Right lung (tissue), 10 donors: ENCODE measurements at places on chromosomes 2 and 18.

- DNase-seq = no peak
These were observed 103.0 kb upstream of the NRP2 start for GRCh38 chr2:205579335-205579734.

DNA sequence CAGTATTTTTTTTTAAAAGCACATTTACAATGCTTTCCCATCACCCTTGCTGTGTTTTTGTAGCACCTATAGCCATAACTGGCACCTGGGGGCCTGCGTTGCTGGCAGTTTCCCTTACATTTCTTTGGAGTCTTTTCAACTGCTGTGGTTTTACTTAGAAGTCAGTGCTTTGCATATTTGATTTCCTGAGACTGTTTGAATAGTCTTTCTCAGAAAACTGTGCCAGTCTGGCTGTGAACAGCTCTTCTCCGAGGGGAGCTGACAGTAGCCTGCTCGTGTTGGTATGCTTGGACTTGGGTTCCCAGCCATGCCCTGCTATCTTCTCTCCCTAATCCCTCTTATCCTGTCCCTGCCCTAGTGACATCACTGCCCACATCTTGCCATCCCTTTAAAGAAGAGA lies 81.5 kb downstream of the DPP4 start:
- DNase-seq = no peak

GRCh38 chr2:138670734-138671133 lies 109.5 kb downstream of the NXPH2 start:
- no peak for DNase-seq

GRCh38 chr2:122758967-122759366 lies 1003.5 kb downstream of the TSN start:
- DNase-seq = no peak

DNA sequence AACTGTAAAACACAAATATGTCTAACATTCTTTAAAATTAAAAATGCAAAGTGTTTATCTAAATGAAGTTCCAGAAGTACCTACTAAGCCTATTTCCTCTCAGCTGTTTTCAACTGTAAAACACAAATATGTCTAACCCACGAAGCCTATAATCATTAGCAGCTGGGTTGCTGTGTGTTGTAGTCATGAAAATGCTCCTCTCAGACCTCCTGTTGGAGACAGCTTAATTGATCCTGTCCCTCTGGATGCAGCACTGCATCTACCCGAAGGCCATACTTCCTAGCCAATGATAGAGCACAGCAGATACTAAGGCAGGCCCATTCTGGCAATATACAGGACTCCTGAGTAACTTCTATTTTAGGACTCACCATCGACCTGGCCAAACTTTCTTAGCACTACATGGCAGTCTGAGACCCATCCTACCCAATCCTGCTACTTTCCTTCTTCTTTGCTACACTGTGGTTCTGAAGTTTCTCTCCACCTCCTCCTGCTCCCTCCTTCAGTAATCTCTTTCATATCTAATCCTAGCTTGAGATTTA lies 92.5 kb upstream of the RBBP8 start:
- no peak for DNase-seq

DNA sequence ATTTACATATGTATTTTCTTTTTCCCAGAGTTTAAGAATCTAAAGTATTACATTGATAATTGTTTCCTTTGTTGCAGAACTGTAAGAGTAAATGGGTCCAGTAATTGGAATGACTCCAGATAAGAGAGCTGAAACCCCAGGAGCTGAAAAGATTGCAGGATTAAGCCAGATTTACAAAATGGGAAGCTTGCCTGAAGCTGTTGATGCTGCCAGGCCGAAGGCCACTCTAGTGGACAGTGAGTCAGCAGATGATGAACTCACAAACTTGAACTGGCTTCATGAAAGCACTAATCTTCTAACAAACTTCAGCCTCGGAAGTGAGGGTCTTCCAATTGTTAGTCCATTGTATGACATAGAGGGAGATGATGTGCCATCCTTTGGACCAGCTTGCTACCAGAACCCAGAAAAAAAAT lies 183.8 kb upstream of the STON1 start:
- no peak for DNase-seq
